ENCODE measurements at places on chromosomes 1 and 21. TPM values are rescaled to one million over a fixed set of nuclear protein-coding genes. Genes with fewer than 3 reads are reported as not detected.

GRCh38 chr1:194929357-194929756, 1678.9 kb downstream of the KCNT2 start:
- no peak overlapping the region for H3K4me3 ChIP-seq
- no peak overlapping the region for H3K27ac ChIP-seq
- H3K27me3 ChIP-seq: no peaks in the 10 kb centered on the region

- no peak overlapping the region for H3K27ac ChIP-seq
- H3K4me1 ChIP-seq: no peaks in the 10 kb centered on the region
- no peaks in the 10 kb centered on the region for H3K36me3 ChIP-seq
- no peak overlapping the region for H3K4me3 ChIP-seq
These were observed 70.1 kb downstream of the ROR1 start for GRCh38 chr1:63843884-63844283.

DNA sequence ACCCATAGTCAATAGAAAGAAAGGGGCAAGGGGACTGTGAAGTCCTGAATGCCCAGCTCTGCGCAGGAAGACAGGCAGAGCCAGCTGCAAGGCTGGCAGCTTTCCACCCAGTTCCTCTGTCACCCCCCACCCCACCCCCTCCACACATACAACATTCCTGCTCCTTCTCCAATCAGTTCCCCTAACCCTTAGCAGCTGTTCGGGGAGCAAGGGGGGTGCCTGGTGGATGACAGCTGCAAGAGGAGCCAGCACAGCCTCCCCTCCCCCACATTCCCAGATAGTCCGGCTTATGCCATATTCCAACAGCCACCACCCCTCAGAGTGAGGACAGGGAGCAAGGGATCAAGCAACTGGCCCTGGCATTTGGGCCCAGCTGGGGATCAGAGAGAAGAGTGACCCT, 9.7 kb downstream of the ARHGEF2 start:
- H3K27me3 ChIP-seq: no peaks in the 10 kb centered on the region
- H3K27ac ChIP-seq: peak overlapping the region; percentile 86
- H3K36me3 ChIP-seq: peaks cover 36% of the 10 kb centered on the region
- H3K4me1 ChIP-seq: peaks cover 70% of the 10 kb centered on the region

DNA sequence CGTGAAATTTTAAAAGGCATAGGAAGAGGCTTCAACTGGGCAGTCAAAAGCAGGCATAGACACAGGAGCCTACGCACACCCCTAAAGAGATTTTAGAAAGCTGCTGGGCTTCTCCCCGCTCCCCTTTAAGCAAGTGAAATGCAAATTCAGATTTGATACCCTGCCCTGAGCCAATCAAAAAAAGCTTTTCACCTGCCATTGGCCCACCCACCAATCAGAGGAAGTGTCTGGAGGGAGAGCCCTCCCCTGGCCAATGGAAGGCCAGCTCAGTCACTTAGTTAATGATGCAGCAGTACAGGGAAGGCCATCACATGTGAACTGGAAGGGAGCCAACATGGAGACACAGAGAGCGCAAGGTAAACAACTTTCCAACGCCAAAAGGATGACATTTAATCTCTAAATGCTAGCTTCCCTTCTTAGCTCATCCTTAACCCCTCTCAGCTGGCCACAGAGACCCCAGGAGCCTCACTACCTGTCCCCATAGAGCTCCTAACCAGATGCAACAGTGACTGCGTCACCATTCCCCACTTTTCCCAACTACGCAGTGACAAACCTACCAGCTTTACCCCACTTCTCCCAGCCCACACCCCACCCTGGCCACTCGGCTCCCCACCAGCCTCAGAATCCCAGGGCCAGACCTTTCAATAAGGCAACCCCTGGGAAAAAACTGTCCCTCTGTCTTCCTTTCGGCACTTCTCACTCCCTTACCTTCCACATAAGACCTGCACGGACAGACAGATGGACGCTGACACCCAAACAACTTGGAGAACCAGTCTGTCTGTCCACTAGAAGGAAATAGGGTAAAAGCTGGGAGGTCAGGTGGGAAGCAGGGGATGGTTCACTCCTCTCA, 71.0 kb downstream of the CD46 start:
- peak overlapping the region; percentile 63 for H3K4me3 ChIP-seq
- peak overlapping the region; percentile 100 for H3K27ac ChIP-seq
- peak; percentile 65 for DNase-seq
- peaks cover 23% of the 10 kb centered on the region for H3K36me3 ChIP-seq

DNA sequence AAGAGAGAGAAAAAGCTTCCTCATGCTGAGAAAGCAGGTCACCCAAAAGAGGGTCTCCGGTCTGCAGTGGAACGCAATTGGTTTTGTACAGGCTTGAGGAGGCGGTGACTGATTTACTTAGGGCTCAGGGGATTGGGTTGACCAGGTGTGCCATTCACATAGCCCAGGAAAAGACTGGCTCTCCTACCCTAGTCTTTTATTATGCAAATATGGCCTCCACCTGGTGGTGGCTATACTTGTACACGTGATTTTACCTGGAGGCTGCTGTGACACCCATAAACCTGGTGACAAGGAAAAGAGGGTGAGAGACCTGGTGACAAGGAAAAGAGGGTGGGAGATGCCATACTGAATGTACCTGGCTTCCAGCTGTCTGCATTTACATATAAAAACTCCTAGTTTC, 49.9 kb downstream of the DNTTIP2 start:
- no peak for DNase-seq
- peaks cover 4% of the 10 kb centered on the region for H3K36me3 ChIP-seq
- no peaks in the 10 kb centered on the region for H3K27me3 ChIP-seq
- peaks cover 6% of the 10 kb centered on the region for H3K4me1 ChIP-seq
- H3K4me3 ChIP-seq: no peak overlapping the region

GRCh38 chr21:42075686-42076471, 4.8 kb downstream of the UMODL1 start:
- H3K36me3 ChIP-seq: no peaks in the 10 kb centered on the region
- no peak overlapping the region for H3K4me3 ChIP-seq
- peaks cover 3% of the 10 kb centered on the region for H3K27me3 ChIP-seq
- peaks cover 14% of the 10 kb centered on the region for H3K4me1 ChIP-seq

RNF187 gene
- 166 TPM for total RNA-seq

UTS2 gene
- total RNA-seq: 0.82 TPM

RNU1-2 gene
- total RNA-seq: 3,744 TPM
